NCI-H187 treated with DMSO at 0.1 percent for 48 hours (cell line): ENCODE measurements at places on chromosomes 4 and X.

- DNase-seq, result no peak
These were observed 192.8 kb upstream of the BCOR start for GRCh38 chrX:40290517-40290916.

GRCh38 chrX:72258174-72258573 lies 18.9 kb downstream of the RPS4X start:
- DNase-seq, result no peak

- no peak for DNase-seq
These were observed 14.0 kb upstream of the IGFBP7 start for GRCh38 chr4:57124145-57124544.

DNA sequence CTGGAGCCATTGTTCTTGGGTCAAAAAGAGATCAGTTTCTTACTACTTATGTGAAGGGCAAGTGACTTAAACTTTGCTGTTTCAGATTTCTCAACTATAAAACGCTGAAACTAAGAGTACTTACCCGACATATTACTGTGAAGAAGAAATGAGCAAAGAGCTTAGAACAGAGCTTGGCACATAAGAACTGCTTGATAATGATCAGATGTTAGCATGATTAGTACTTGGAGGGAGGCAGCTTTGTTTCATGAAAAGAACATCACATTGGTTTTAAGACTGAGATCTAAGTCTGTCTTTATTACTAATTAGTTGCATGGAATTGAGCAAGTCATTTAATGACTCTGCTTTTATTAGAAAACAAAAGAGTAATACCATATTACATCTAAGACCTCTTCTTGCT lies 169.1 kb downstream of the ARHGAP24 start:
- DNase-seq, result no peak

DNA sequence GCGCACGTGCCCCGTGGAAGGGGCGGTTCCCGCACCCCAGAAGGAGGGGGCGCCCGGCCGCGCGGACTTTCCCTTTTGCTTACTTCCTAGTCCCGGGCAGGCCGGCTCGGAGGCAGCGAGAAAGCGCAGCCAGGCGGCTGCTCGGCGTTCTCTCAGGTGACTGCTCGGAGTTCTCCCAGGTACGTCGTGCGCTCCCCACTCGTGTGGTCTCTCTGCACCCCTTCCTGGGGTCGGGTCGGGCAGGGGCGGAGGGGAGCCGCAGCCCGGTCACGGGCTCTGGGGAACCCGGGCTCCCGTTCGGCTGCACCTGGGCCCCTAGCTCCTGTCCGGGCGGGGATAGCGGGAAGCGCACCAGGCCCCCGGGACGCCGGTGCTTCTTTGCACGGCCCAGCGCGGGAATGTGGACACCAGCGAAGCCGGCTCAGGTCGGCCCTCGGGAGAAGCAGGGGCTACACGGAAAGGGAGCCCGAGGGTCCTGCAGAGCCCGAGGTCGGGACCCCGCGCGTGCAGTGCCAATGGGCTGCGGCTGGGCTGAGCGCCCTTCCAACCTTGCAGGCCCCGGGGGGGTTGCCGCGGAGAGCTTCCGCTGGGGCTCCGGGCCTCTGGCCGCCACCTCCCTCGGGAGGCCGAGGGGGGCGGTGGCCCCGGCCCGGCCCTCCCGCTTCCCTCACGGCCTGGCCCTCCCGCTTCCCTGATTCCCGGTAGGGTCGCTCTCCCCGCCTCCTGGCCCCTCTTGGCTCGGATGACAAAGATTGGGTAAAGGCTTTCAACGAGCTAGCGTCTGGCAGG lies at the start of gene TLR2:
Gene TLR2, plus strand, starts transcription at position 99 of the 789 bp plus-strand sequence. CDS start 18,628 bp downstream, outside the sequence.
- no peak for DNase-seq

- DNase-seq, result no peak
These were observed 283.2 kb downstream of the ARHGAP10 start for GRCh38 chr4:148015058-148015457.

DNA sequence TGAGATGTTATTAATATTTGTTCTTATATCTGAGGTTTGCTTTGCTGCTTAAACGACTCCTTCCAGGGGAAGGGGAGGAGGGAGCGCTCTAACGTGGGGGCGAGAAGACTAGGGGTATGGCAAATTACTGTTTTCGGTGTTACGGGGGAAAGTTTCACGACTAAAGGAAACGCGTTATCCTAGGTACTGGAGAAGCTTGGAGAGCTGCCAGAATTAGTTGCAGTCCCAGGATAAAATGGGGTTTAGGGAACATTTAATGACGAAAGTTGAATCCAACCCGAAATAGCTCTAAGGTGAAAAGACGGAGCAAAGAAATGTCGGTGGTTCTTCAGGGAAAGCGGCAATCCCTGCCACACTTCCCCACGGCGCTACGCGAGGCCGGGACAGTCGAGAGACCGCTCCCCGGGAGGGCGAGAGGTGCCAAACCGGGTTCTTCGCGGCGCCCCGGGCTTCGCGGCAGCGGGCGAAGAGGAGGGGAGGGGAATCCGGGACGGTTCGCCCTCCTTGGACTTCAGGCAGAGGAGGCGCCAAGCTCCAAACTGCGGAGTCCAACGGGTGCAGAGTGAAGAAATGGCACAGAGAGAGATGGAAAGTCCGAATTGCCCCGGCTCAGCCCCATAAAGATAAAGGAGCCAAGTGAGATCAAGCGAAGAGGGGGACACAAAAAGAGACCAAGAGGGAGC lies 724 bp downstream of the THOC2 start:
- DNase-seq, result no peak

- no peak for DNase-seq
These were observed 90.4 kb downstream of the ARHGAP6 start for GRCh38 chrX:11575332-11575731.
